Hepatic stellate cell (primary cell): ENCODE measurements at places on chromosomes 5 and 9.

- no peak for DNase-seq
These were observed 95.7 kb upstream of the ALDH1B1 start for GRCh38 chr9:38296807-38297206.

DNA sequence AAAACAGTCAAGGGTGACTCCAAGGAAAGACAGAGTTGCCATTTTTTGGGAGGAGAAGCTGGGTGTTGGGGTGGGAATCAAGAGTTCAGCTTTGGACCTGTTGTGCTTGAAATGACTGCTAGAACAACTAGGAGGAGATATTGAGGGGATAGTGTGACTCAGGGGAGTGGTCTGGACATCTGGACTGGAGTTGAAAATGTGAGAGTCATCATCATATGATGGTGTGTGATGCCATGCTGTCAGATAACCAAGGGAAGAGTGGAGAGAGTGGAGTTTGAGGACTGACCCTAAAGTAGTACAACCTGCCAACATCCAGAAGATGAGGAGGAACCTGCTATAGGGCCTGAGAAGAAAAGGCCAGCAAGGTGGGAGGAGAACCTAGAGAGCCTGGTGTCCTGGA is 199.7 kb downstream of the ARHGEF28 start:
- no peak for DNase-seq

DNA sequence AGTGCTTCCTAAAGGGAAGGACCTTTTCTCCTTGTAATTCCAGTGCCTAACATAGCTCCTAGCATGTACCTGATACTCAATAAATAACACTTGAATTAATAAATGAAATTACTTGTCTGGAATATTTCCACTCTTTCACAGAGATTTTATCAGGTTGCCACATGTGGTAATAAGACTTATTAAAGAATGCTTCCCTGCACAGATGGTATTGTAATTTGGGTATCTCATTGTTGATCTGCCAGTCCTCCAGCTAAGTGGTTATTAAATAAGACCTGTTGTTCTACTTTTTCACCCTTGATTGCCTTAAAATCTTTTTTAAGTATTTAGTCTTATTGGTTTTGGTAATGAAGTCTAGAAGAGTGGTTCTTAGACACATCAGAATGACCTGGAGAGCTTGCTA is 28.1 kb upstream of the CETN3 start:
- DNase-seq, result no peak

DNA sequence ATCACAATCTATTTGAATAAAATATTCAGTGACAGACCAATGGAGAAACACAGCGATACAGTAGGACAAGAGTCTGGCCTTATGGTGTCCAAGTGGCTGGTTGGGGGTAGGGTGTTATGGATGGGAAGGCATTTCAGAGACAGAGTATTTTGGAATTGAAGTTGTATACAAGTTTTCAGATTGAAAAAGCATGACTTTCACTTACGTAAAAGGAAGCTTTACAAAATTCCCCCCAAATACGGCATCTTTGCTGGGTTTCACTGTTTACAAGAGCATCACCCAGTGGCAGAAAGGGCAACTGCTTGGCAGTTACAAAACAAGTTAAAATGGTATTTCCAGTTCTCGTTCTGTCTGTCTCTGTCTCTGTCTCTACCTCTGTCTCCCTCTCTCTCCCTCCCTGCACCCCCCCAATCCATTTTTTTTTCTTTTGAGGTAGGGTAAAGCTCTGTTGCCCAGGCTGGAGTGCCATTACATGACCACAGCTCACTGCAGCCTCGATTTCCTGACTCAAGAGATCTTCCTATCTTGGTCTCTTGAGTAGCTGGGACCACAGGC is 86.2 kb downstream of the PTPN3 start:
- DNase-seq, result no peak

DNA sequence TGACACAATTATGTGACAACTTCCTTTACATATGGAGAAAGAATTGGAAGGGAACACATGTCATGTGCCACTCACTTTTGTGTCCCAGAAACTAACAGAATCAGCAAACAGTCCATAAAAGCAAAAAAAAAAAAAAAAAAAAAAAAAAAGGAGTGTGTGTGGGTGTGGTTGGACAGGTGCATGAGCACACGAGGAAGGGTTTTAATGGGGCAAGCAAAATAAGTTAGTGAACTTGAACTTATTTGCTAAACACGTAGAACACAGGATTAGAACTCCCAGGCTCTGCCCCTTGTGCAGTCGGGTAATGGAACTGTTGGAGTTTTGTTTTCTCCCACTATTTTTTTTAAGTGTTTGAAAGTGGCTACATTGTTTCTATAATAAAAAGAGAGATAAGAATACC is 74.8 kb upstream of the PJA2 start:
- DNase-seq, result no peak

GRCh38 chr5:164967354-164967753 is 1461.9 kb downstream of the MAT2B start:
- no peak for DNase-seq

DNA sequence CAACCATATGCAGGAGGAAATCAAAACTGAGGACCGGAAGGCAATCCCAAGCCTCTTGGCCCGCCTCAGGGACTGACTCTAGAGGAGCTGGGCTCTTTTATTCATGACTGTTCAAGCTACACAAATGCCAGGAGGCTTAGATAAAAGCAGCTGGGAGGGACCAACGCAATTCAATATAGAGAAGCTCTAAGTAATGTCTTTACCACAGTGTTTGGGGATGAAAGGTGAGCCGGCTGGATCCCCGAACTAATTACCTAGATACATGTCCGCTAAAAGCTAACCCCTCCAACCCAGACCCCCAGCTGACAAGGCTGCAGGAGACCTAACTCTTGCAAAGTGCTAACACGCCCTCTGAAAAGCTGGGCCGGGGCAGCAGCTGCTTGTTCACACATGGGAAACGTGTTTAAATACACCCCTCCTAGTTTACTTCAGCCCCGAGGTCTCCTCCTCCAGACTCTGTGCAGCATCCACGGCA is 67.5 kb downstream of the TLE1 start:
- no peak for DNase-seq

DNA sequence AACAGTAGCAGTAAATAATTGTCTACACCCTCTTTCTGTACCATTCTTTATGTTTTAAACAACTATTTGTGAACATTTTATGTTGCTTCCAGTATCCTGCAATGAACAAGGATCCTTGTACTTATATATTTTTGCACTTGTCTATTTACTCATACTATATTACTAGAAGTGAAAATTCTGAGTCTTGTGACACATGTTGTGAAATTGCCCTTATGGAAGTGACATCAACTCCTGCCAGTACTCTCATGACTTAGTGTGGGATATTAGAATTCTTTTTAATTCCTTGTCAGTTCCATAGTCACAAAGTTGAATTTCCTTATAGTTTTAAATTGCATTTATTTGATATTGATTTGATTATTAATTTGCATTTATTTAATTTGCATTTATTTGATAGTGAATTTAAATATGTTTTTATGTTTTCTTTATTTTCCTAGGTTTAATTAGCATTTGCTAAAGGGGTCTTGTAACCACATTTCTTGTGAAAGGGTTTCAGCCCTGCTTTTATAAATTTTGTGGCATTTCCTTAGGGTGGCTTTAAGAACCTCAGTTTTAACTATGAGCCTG is 27.7 kb downstream of the PARP8 start:
- no peak for DNase-seq

- DNase-seq, result no peak
These were observed 599.8 kb downstream of the PDE4D start for GRCh38 chr5:59293700-59294099.

DNA sequence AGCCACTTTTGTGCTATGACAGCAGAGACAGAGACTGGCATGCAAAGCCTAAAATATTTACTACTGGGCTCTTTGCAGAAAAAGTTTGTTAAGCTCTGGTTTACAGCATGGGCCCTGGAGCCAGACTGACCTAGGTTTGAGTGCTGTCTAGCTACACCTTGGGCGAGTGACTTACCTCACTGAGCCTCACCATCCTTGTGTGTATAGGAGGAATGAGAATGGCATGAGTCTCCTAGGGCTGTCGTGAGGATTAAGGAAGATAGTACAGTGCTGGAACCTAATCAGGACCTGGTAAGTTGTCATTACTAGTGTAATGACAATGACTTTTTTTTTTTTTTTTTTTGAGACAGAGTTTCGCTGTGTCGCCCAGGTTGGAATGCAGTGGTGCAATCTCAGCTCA is 65.2 kb downstream of the MSX2 start:
- no peak for DNase-seq

DNA sequence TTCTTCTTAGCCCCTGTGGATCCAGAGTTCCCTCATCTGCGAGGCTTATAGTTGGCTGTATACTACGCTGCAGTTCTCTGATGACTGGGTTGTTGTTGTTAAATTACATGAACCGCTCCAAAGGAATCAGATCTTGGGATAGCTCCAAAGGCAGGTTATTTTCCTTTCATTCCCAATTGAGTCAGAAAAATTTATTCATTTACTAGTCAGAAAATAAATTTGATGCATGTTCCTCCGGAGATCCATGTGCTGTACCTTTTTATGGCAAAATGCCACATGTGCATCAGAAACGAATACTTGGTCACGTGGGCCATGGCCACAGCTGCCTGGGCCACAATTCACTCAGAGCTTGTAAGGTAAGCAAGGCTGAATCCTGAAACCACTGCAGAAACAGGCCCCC is 304.0 kb downstream of the NR2F1-AS1 start:
- no peak for DNase-seq

GRCh38 chr5:171575386-171575785 is 155.9 kb downstream of the FGF18 start:
- no peak for DNase-seq

DNA sequence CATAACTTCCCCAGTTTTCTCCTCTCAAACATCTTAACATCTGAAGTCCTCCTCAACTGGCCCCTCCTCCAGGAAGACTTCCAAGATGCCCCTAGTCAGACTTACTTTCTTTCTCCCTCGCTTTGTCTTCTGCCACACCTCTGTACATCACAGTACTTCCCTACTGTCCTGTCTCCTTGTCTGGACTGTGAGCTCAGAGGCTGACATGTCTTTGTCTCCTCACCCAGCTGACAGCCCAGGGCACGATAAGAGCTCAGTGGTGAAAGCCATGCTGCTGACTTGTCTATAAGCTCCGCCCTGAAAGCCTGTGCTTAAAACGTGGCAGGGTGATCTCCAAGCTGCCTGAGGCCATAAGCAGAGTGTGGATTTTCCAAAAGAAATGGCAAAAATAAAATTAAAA is 33.0 kb upstream of the SLC25A51 start:
- DNase-seq, result peak; percentile 82

- DNase-seq, result no peak
These were observed 53.8 kb downstream of the NIM1K start for GRCh38 chr5:43245724-43246385.

- DNase-seq, result no peak
These were observed 105.0 kb downstream of the ACER2 start for GRCh38 chr9:19513671-19514275.

DNA sequence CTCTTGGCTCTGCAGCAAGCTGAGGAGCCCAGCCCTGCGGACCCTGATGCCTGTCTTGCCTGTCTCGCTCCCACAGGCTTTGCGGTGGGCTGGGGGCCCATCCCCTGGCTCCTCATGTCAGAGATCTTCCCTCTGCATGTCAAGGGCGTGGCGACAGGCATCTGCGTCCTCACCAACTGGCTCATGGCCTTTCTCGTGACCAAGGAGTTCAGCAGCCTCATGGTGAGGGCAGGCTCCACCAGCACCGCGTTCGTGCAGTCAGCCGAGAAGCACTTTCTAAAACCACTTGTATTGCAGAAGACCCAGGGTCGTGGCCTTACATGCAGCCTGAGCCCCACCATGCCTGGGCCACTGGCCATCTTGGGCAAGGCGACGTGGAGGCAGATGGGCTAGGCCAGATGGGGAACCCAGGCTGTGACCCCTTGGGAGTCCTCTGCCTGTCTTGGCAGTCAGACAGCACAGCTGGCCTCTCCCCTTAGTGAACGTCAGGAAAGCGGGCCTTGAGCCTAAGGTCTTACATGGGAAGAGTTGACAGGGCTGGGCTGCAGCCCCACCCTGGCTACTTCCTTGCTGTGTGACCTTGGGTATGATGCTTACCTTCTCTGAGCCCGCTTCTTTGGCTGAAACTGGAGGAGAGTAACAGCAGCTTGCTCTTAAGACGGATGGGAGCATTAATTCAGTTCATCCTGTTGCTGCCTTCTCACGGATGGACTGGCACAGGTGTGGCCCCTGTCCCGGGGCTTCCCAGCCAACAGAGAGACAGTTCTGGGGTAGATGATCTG is 8.6 kb downstream of the SLC2A8 start:
- no peak for DNase-seq

DNA sequence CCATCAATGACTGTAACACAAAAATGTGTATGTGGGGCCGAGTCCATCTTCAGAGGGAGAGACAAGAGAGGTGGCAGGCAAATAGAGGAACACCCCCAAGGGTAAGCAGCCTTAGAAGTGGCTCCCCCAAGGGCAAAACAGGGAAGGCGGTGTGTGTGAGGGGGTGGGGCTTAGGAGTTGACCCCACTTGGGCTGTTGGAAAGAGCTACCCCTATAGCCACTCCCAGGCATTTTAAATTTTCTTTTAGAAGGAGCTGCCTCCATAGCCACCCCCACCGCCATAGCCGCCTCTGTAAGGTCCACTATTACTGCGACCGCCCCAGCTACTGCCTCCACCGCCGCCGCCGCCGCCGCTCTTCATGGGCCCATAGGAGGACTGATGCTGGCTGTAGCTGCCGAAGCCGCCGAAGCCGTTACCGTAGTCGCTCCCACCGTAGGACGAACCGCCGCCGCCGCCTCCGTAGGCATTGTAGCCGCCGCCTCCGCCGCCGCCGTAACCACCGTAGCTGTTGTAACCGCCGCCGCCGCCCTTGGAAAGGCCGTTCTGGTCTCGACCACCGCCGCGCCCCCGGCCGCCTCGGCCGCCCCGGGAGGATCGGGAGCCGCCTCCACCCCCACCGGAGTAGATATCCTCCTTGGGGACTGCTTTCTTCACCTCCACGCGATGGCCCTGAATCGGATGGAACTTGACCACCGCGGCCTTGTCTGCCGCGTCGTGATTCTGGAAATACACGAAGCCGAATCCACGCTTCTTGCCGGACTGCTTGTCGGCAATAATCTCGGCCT is 1.1 kb downstream of the HNRNPA0 start:
- no peak for DNase-seq

DNA sequence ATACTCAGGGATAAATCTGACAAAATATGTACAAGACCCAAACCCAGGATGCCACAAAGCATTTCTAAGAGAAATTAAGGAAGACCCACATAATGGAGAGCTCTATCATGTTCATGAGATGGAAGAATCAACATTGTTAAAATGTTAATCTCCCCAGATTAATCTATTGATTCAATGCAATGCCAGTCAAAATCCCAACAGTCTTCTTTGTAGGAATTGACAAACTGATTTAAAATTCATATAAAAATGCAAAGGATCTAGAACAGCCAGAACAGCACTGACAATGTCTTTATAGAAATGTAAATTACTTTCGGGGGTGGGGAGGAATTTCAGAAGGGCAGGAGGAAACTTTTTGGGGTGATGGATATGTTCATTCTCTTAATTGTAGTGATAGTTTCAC is 281.6 kb upstream of the SEMA6A start:
- DNase-seq, result no peak

DNA sequence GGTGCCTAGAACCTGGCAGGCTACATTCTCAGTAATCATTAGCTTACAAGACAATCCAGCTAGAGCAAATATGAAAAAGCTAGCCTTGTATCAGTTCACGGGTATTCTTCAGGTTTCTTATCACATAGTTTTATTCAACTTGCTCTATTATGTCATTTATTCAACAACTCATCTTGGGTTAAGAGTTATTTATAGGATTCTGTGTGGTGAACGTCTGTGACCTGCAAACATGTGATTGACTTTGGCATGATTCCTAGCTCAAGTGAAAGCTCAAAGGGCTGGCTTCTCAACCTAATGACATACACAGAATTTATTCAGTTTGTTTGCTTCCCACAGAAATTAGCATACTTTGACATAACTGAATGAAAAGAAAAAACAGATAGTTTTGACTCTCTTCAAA is 173.1 kb downstream of the PLPPR1 start:
- DNase-seq, result no peak

- peak; percentile 13 for DNase-seq
These were observed 145.7 kb downstream of the ARHGAP26 start for GRCh38 chr5:142915813-142916424.
